ENCODE measurements at places on chromosomes 3 and 15. TPM values are rescaled to one million over a fixed set of nuclear protein-coding genes. Genes with fewer than 3 reads are reported as not detected.

Gene CACNA1D
- 1.9 TPM for total RNA-seq

Gene GXYLT2
- total RNA-seq = 2.8 TPM

- DNase-seq = no peak
Measured at GRCh38 chr3:64460877-64461276, 226.9 kb downstream of the ADAMTS9 start.

GRCh38 chr3:117433427-117433826, 723.8 kb downstream of the TUSC7 start:
- DNase-seq = no peak

Gene ZDHHC23
- 3.5 TPM for total RNA-seq

Gene LRRC34
- 17.1 TPM for total RNA-seq

GRCh38 chr3:189863031-189863430, 231.8 kb downstream of the TP63 start:
- no peak for DNase-seq

Gene CKMT1B
- total RNA-seq = 4.3 TPM

- DNase-seq = no peak
Measured at GRCh38 chr3:86748015-86748414, 242.9 kb downstream of the VGLL3 start.

Gene MAGEL2
- 0.07 TPM for total RNA-seq

Gene KNG1
- total RNA-seq = not detected

- DNase-seq = no peak
Measured at GRCh38 chr3:183178833-183179549, 16.5 kb upstream of the LAMP3 start.

Gene GOLGA8S
- total RNA-seq = not detected

DNA sequence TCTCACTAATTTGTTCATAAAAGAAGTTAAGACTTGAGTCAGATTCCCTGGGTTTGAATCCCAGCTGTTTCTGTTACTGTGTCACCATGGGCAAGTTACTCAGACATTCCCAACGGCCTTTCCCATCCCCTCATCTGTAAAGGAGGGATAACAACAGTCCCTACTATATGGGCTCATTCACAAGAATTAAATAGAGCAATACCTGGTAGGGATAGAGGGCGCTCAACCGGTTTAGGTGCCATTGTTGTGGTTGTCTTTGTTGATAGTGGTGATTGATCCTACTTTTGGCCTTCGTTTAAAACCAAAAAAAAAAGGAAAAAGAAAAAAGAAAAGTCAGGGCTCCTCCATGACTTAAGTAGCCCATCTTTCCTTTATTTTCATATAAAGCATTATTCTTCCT, 563.1 kb downstream of the GRM7 start:
- DNase-seq = no peak

Gene RTF1
- total RNA-seq = 22.1 TPM

DNA sequence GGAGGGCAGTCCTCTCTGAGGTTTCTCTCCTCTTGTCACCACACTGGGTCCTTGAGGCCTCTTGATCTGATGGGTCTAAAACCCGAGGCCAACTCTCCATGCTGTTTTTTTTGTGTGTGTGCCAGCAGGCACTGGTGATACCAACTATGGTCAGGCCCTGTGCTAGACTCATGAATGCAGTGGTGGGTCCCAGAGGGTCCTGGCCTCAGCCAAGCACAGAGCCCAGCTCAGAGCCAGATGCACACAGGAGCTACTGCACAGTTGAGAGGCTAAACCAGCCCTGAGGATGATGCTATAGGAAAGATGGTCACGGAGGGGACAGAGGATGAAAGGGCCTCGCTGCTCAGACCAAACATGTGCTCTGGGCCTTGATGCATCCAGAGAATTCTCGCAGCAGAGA, 33.5 kb downstream of the RAB6B start:
- no peak for DNase-seq

DNA sequence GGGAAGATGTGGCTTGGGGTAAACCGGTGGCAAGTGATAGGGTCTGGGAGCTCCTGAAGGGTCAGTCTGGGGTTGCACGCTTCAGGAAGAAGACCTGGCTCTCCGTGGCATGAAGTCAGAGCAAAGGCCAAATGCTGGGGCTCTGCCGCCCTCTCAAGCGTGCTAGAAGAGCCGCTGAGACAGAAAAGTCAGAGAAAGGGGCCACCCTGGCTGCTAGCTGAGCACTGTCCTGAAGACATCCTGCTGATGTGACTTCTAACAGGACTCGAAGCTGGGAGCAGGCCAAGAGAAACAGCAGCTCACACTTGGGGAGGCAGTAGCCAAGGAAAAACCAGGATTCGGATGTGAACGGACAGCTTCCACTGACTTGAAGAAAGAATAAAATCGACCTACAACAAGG, 270.4 kb downstream of the OCA2 start:
- DNase-seq = no peak

Gene STAG1
- 18.4 TPM for total RNA-seq

GRCh38 chr3:70829092-70829491, 516.7 kb upstream of the MDFIC2 start:
- DNase-seq = no peak

DNA sequence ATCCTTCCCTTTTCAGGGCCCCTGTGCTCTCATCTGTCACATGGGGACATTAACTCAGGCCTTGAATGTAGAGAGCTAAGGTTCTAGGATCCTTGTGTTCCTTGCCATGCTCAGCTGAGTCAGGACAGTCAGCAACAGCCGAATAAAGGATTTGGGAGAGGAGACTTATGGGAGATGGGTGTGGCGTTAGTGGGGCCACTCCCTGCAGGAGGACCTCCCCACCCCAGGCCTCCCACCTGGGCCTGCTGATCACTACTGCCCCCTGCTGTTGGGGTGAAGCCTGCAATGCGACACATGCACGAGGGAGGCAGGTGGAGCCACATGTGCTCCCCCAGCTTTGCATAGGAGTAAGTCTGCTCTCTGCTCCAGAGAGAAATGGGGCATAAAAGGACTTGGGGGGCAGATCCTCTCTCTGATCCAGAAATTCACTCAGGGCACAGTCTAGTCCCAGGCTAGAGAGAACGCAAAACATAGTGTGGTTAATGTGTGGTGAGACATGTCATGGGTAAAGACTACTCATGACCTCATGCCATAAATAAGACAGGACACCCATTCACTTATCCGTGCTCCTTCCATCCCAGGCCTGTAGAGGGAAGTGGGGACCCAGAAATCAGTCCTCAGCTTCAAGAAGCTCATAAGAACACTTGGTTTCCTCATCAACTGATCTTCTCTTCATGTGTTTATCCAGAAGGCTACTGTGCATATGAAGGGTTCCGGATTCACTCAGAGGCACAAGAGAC, 19.4 kb downstream of the RBP1 start:
- no peak for DNase-seq

Gene FBXL2
- 10.8 TPM for total RNA-seq

- DNase-seq = no peak
Measured at GRCh38 chr3:24264748-24265158, 229.9 kb downstream of the THRB start.

DNA sequence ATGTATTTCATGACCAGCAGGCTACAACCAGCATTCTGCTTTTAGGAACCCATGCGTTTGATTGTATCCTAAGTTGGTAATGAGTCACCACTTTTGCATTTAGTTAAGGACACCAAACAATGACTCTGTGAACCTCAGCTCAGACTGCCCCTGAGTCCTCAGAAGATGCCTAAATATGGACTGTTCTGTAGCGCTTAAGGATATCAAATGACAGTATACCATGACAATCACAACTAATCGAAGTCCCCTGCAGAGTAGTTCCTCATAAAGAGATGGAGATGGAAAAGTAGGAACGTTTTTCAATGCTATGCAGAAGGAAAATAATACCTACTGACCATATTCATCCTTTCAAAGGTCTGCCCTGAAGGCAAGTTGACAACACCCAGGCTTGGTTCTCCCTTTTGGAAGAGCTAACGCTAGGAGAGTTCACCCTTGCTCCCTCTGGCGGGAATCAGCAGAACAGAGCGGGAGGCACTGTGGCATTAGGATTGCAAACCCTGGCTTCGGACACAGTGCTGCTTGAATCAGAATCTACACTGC, 508.6 kb downstream of the FHIT start:
- no peak for DNase-seq

Gene FBLN2
- total RNA-seq = 1.1 TPM

GRCh38 chr15:87633525-87633924, 623.0 kb downstream of the NTRK3 start:
- no peak for DNase-seq

DNA sequence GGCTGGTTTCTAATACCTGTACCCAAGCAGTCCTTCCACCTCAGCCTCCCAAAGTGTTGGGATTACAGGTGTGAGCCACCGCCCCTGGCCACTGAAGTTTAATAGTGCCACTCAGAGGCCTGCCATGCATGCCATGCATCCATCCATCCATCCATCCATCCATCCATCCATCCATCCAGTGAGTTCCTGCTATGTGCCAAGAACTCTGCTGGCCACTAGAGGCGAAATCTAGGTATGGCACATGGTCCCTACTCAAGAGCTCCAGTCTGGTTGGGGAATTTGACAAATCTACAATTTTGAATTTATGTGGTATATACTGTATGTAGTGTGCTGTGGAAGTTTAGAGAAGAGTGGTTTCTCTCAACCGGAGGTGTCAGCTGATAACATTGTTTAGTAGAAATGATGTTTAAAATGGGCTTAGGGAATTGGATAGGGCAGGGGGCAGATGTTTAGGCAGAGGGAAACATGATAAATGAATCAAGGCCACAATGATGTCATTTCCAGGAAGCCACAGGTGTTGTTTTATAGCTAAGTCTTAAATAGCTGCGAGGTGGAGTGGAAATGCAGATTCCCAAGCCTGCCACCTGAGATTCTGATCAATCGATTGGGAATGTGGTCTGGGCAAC, 384.4 kb upstream of the C2CD4B start:
- no peak for DNase-seq

GRCh38 chr15:71678605-71679004, 131.7 kb upstream of the NR2E3 start:
- DNase-seq = no peak

DNA sequence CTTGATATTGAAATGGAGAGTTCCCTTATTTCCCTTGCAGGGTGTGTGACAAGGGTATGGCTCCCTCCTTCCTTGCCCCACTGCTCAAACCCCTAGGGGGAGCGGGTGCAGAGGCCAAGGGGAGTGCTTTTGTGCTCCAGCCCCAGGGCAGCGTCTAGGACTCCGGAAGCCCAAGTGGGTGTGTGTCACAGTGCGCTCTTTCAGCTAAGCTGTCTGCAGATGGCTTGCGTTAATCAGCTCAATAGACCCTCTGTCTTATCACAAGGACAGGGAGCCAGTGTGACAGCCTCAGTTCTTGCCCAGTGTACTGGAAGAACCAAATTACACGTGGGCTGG, 523.6 kb upstream of the LMCD1 start:
- DNase-seq = no peak

Gene KLHL40
- total RNA-seq = not detected

DNA sequence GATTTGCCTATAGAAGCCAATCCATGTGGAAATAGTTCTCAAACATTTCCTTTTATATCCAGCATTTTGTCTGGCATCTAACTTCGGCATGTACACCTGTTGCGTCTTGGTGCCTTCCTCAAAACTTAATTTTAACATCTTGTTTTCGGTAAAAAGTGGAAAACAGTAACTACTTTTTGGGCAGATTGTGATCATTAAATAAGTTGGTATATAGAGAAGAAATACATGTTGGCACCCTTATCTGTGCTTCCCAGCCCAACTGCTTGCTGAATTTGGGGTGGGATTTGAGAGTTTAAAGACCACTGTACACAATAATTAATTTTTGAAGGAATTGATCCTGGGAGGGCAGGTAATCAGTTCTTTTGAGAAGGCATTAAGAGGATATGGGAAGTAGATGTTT, 566.8 kb downstream of the PDCD6IP start:
- DNase-seq = no peak
